ENCODE measurements at places on chromosomes 7 and 10.

- DNase-seq, result no peak
Observed at GRCh38 chr7:117138495-117138894, 184.4 kb downstream of the WNT2 start.

- peak; percentile 91 for DNase-seq
Observed at GRCh38 chr10:3045471-3046209, 21.7 kb upstream of the PFKP start.

DNA sequence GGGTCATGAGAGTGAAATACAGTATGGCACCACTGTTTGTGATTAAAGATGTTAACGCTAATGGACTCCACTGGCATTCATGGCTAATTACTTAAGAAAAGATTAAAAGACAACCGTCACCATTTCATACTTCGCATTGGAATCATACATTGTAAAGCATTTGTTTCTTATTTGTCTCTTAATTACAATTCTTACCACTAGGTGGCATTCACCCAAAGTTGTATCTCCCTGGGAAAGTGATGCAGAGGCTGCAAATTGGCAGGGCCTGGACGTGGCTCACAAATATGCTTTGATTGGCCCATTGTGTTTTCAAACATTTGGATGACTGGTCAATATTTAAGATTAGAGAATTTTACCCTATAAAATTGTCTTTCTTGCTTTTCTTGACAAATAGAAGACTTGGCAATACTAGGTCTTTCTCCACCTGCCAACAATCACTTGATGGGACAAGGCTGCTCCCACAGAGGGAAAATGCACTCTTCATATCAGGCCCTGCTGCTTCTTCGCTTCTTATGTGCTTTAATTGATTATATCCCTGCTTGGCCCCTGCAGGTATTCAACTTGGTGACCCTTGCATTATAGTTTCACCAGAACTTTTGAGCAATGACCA lies 72.1 kb upstream of the STARD3NL start:
- DNase-seq, result peak; percentile 53

DNA sequence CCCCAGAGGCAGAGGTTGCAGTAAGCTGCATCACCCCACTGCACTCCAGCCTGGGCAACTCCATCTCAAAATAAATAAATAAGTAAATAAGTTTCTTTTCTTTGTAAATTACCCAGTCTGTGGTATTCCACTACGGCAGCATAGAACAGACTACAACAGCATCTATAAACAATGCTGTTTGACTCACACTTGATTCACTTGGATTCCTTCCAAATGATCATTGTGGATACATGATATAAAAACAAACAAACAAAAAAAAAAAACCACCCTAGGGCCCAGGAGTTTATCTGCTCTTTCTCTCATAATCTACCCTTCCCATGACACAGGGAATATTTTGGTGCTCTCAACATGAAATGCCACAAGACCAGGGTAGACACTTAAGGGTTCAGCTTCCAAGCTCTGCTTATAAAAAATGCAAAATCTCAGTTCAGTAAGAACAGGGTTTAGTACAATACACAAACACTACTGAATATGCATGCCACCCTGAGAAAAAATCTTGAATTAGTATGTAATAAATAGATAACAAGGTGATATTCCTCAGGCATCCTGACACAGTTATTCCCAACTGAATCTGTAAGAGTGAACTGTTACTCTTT lies 200.9 kb downstream of the FAM107B start:
- peak; percentile 40 for DNase-seq

- no peak for DNase-seq
Observed at GRCh38 chr7:27165089-27165995, at the start of gene HOXA9. Gene HOXA9, minus strand, starts transcription at chr7:27165537. Its CDS starts 80 bp downstream, at chr7:27165457.

DNA sequence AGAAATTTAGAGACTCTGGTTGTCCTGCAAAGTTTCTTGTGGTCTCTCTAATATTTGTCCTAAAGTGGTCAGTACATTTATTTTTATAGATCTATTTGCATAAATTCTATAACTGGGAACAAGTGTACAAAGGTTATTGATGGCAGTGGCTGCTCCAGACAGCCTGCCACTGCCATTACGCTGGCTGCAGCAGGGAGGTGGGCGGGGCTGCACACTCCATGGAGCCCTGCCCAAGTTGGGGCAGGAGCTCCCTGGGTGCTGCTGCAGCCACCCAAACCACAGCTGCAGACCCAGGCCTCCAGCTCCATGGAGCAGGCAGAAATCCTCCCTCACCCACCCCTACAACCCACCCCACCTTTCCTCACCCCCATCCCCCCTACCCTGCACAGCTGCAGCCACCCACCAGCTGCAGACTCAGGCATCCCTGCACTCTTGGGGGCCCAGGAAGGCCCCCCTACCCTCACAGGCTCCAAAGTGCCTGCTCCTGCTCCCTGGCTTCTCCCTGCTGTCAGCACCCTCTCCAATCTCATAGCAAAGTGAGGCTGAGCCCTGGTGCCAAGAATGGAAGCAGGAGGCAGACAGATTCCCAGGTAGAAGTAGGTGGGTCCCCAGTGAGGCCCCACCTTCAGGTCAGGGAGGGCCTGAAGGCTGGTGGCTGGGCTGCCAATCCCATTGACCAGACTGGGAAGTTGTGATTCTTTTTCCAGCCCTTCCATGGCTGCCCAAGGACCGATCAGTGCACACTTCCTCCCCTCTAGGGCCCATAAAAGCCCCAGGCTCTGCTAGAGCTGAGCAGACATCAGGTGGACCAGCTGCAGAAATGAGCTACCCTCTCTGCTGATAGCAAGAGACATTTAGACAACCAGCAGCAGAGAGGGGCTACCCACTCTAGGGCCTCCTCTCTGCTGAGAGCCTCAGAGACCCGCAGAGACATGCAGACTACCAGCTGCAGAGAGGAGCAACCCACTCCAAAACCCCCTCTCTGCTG lies 4.8 kb upstream of the CYP3A43 start:
- DNase-seq, result no peak

- DNase-seq, result no peak
Observed at GRCh38 chr10:75746356-75746755, 314.9 kb downstream of the LRMDA start.

DNA sequence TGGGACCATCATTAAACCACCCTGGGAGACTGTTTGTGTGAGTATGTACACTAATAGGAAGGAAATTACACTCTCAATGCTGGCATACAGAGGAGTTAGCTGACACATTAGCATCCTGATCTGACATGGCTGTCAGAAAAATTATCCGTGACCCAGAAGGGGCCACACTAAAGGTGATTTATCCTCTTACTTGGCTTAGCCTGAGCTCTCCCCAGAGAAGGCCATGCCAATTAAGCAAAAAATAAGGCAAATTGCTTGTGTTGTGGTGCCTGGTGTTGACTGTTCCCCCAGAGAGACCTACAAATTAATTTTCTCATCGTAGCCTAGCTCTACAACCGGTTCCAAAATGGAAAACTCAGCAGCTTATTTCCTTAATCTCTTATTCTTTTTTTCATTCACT lies 992.3 kb downstream of the KCNMA1 start:
- no peak for DNase-seq

- DNase-seq, result no peak
Observed at GRCh38 chr10:118445535-118445934, 103.4 kb upstream of the FAM204A start.

DNA sequence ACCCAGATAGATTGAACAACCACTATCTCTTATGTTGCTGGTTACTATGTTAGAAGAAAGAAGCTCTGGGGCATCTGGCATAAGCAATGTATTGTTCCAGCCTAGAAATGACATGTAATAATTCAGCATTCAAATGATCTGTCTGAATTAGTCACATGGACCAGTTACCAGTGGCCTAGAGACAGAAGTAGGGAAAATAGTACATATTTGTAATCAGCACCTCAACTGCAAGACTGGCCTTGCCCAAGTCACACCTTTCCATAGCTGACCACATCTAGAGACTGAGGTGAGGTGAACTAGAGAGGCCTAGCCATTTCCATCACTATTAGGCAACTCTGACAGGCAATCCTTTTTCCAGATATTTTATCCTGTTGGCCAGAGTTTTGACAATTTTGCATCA lies 315.6 kb upstream of the KCND2 start:
- DNase-seq, result no peak

DNA sequence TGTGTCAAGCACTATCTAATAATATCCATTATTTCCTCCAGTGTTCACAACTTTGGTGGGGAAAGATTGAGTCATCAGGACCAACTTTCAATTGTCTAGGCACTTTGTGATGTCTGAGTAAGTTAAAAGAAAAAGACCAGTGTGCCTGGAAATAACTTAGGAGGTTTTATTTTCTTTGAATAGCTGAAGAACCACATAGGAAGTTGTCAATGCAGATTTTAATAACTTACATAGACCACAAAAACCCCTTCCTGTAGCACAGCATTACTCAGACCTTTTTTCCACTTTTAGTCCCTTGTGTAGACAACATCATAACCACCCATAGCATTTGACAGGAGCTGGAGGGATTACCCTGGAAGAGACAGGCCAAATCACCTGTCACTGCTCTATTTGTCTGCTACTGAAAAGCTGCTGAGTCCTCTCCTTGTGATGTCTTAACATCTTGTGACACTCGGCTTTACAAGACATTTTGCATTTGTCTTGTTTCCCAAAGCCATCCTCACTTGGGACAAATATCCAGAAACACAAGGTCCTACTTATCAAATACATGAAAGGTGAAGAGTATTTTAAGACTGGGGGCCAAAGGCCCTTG lies 241.5 kb upstream of the PTER start:
- DNase-seq, result no peak

- DNase-seq, result no peak
Observed at GRCh38 chr7:32453341-32454011, 36.7 kb downstream of the LSM5 start.

DNA sequence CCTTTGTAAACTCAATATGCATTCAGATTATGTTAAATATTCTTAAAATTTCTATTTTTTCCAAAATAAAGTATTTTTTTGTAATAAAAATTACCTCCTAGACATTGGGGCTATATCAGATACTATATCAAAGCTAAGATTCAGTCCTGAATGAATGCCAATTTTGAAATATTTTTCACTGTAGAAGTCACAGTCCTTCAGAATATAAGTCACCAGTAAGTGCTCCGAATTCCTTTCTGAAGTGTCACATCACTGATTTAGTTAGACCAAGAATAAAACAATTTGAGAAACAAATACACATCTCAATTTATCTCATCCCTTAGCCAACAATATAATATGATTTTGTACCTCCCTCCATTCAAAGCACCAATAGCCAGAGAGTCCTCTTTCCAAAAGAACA lies 33.9 kb upstream of the GSAP start:
- peak; percentile 84 for DNase-seq

GRCh38 chr7:82019551-82020475 lies 250.0 kb upstream of the HGF start:
- DNase-seq, result peak; percentile 21

DNA sequence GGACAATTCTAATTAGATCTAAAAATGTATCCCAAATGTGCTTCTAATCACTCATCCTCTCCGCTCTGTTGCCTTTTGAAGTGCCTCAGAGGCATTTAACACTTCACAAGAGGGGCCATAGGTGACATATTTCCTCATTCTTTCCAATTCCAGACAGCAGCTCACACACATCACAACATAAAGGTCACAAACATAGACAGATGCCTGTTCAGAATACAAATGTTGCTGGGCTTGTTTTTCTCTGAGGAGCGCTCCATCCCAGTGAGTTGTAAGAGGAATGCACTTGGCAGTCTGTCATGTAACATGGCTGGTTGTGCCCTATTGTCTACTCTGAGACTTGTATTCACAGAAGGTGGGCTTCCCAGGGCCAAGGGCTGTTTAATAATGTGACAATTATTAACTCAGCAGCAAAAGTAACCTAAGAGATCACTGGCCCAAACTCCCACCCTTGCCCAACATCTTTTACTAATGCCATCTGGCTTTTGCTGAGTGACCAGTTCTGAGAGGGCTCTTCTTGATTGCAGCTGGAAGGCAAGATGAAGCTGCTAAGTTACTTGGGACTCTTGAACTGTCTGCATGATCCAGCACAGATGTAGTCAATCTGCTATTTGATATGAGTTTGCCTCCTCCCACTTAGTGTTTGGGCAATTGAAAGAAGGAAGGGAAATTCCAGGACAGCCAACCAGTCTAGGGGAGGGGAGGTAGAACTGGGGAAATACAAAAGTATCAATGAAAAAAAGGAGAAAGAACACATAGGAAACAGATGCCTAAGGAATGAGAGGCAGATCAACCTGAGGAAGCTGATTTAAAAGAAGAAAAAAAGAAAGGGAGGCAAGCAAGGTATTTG lies 13.6 kb downstream of the PON2 start:
- DNase-seq, result no peak

DNA sequence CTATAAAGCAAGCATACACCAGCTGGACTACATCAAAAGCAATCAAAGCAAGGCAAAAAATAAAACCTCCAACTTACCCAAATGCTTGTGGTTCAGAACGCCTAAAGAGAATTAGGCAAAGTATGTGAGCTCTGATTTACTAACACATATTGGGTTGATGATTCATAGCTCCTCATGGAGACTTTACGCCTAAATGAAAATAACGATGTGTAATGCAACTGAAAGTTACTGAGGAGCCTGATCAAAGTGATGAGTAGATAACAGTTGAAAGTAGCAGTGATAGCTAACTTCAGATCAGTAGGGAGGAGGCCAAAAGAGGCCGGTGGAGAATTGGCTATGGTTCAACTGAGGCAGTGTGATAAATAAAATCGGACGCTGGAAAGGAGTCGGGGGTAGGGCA lies 85.0 kb downstream of the MPP7 start:
- peak; percentile 94 for DNase-seq

DNA sequence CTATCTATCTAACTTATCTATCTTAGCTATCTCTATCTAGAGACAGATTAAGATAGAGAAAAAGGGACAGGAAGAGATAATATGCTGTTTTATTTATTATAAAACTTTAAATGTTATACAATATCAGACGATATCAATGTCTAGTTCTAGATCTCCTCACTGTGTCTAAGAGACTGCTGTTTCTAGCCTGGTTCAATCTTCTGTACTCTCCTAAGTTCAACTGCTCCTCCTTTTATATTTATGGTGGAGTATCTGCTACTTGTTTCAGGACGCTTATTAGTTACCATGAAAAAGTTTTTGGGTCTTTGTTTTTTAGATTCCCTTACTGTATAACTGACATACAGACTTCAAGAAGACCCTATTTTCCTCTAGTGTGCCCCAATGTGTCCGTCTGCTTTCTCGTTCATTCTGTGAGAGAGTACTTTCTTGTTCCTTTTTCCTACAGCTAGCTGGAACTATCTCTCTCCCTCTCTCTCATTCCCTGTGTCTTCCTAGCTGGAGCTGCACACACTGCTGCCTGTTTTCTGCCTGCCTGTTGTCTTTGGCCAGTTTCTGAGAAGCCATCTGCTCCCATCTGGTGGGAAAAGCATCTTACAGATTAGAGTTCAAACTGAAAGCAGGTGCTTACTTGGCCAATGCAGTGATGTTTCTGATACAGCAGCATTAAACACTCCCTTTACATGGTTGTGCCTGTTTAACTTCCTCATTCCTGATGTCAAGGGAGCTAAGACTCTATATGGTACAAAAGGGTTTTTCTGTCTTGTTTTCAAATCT lies 49.4 kb upstream of the ARL4A start:
- DNase-seq, result no peak
